ENCODE measurements at places on chromosomes 3 and 15.

GRCh38 chr3:45480871-45481270 lies 92.5 kb downstream of the LARS2 start:
- no peak for DNase-seq

GRCh38 chr3:194486540-194487288 lies at the start of gene ATP13A3:
TSS of gene ATP13A3 (minus strand) at chr3:194487002. CDS start at chr3:194462190, 24,812 bp downstream.
- peak; percentile 87 for DNase-seq

- DNase-seq: no peak
Observed at GRCh38 chr3:152056481-152056880, 183.0 kb downstream of the SUCNR1 start.

- DNase-seq: no peak
Observed at GRCh38 chr3:10370429-10370828, 49.5 kb upstream of the SEC13 start.

GRCh38 chr15:27272427-27272826 lies 301.4 kb downstream of the GABRG3 start:
- no peak for DNase-seq

GRCh38 chr15:57320631-57321220 lies 55.6 kb upstream of the CGNL1 start:
- DNase-seq: no peak

- no peak for DNase-seq
Observed at GRCh38 chr3:59117396-59117795, 67.6 kb upstream of the CFAP20DC start.

- peak; percentile 53 for DNase-seq
Observed at GRCh38 chr15:60582370-60583036, 103.6 kb upstream of the ICE2 start.

DNA sequence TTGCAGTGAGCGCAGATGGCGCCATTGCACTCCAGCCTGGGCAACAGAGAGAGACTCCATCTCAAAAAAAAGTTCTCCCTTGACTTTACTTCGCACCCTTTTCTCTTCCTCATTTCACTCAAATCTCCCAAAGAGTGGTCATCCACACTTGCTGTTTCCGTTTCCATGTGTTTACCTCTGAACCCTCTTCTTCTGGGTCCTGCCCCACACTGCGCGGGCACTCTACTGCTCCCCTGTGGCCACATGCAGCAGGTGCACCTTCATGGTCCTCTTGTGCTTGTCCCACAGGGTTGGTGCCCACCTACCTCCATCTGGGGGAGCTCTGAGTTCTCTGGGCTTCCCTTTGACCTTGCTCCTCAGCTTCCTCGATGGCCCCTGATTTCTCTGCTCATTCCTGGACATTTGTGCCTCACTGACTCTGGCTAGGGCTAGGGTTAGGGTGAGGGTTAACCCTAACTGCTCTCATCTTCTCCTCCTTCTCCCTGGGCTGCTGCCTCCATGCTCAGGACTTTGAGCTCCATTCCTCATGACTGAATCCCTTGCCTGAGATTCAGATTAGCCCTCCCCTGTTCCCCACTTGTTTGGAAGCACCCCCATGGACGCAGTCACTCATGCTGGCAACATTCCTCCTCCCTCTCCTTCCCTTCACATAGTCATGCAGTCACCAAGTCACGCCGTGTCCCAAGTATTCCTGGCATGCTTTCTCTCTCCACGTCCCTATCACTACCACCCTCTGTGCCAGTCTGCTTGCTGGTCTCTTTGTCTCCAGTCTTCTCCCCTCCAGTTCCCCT lies 26.6 kb upstream of the KY start:
- no peak for DNase-seq

- DNase-seq: no peak
Observed at GRCh38 chr15:60315878-60316277, 81.9 kb downstream of the ANXA2 start.

GRCh38 chr3:123610331-123610730 lies 25.5 kb upstream of the HACD2 start:
- no peak for DNase-seq

DNA sequence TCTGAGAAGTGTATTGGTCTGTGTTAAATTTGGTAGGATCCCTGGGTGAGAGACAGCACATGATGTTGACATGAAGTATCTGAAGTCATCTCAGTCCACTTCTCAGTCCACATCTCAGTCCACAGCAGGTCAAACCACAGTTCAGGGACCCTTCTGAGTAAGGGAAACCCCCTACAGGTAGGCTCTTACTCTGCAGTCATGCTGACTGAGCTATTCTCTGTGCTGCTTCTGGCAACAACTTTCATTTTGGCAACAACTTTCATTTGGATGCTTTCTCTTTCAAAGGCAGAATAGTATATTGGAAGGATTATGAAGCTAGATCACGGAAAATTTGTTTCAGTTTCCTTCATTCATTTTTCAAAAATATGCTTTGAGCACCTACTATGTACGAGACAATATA lies 178.2 kb upstream of the GOLIM4 start:
- no peak for DNase-seq

DNA sequence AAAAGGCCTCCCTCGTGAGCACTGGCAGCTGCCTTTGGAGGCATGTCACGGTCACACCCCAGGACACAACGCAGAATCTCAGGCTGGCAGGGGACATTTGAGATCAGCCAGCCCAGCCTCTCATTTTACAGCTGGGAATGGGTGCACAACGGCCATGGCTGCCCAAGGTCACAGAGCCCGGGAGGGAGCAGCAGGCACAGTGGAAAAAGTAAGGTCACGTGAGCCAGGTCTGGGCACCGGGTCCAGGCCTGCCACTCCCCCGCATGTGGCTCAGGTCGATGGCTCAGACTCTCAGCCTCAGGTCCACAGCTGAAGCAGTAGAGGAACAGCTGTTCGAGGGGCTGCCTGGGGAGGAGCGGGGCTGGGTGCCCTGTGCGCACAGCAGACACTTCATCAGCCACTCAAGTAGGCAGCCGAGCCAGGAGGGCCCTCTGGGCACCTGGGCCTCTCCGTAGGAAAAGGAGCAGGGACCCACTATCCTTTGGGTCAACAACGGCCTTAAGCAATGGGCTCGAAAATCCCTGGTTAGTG lies 260.6 kb downstream of the GOLGA6L6 start:
- no peak for DNase-seq

DNA sequence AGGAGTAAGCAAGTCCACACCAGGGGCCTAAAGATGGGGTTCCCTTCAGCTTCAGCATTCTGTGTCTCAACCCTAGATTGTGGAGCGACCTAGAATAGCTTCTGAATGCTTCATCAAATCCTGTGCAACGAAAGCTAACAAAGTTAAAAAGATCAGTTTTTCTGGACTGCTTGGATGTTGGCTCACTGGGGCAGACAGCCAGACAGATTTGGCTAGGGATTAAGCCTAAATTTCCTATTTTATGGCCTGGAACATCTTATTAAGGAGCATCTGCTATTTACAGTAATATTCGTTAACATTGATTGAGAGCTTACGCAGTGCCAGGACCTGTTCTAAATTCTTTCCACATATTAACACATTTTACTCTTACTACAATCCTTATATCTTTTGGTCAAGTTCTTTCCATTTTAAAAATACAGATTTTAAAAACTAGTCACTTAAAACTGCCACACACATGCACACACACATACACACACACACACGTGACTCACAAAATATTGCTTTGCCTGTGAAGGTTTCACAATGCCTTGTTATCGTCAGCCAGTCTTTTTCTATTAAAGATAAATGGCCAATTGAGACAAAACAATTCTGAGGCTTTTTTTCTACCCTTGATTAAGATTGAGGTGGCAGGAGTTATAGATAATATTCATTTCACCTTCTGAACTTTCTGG lies 173.3 kb upstream of the SNTN start:
- no peak for DNase-seq

- DNase-seq: no peak
Observed at GRCh38 chr3:133829310-133829707, 23.7 kb downstream of the SRPRB start.

- no peak for DNase-seq
Observed at GRCh38 chr3:112738366-112738765, 97.4 kb upstream of the CCDC80 start.

DNA sequence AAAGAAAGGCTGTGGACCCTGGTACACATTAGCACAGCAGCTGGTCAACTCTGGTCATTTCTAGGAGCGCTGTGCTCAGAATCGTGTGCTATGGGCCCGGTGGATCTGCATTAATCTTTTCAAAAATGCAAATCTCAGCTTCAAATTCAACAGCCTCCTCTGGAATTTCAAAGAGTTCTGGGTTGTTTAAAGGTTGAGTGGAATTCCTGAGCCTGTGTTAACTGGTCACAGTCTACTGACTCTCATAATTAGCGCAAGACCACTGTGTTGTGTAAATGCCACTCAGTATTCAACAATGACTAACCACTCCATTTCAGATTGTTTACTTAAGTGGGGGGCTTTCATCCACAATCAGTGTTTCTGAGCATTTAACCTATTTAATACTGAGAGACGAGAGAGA lies 2.7 kb upstream of the ARNT2 start:
- no peak for DNase-seq

DNA sequence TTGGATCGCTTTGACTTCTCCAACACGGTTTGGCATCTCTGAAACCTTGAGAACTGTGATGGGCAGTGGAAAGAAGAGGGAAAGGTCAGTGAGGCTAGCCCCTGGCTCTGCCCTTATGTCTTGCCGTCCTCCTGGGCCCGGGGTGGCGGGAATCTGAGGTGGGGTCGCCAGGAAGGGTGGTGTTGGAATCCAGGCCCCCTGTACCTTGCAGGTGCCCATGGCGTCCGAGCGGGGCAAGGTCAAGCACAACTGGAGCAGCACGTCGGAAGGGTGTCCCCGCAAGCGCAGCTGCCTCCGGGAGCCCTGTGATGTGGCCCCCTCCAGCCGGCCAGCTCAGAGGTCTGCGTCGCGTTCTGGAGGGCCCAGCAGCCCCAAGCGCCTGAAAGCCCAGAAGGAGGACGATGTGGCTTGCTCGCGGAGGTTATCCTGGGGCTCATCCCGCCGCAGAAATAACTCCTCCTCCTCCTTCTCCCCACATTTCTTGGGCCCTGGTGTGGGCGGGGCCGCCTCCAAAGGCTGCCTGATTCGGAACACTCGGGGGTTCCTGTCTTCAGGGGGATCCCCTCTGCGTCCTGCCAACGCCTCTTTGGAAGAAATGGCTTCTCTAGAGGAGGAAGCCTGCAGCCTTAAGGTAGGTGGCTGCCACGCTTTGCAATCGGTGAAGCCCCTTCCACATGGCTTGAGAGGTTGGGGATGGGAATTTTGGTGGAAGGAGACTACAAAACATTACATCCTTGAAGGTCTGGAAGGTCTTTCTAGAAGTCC lies 907 bp downstream of the TATDN2 start:
- peak; percentile 52 for DNase-seq

DNA sequence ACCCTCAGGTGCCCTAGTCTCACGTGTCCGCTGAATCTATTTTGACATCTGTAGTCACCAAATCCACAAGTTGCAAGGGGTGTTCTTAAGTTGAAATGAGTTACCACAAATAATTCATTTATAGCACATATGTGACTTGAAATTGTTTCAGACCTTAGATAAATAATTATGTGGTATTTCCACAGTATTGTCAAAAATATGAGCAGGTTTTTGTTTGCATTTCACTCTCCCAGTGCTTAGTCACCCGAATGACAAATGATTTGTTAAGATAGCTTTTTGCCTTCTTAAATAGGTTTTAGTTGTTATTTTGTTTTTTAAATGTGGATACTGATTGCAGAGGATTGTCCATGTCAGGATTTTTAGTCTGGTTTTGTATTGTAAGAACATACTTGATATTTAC lies 2.6 kb downstream of the MFSD1 start:
- DNase-seq: no peak

Data from effector memory CD4-positive, alpha-beta T cell (primary cell).